ENCODE measurements at places on chromosomes 7 and 10.
A peak's percentile ranks its signal among the peaks of the same experiment; 100 is the strongest.

DNA sequence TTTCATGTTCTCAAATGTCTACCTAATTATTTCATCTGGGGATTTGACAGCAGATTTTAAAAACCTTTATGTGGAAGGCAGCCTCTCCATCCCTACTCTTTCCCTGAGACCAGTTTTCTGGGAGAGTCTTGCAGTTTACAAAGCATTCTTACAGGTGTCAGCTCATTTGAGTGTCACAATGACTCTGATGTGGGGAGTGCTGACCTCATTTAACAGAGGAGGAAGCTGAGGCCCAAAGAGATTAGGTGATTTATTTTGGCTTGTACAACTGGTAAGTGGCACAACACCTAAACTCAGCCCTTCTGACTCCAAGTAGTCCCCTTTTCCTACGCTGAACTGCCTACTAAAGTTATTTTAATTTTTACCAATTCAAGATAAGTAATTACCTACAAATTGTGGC is 33.3 kb upstream of the MAT1A start:
- no peak for DNase-seq

DNA sequence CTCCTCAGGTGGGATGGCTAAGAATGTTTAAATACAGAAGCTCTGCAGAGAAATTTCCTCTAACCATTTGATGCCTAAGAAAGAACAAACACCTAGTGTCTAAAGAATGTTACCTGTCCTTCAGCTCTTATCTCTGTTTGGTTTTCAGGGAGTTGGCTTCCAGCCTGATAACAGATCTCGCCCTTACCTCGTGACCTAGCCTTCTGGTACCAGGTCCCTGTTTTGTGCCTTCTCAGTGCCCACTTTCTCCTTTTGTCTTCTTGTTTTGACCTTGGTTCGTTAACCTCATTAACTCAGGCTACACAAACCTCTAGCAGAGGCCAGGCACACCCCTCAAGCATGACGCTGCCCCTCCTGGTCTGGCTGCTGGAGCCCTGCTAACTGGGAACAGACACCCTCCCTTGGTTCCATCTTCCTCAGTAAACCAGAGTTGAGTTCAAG is 16.1 kb upstream of the RAB11FIP2 start:
- no peak for DNase-seq

DNA sequence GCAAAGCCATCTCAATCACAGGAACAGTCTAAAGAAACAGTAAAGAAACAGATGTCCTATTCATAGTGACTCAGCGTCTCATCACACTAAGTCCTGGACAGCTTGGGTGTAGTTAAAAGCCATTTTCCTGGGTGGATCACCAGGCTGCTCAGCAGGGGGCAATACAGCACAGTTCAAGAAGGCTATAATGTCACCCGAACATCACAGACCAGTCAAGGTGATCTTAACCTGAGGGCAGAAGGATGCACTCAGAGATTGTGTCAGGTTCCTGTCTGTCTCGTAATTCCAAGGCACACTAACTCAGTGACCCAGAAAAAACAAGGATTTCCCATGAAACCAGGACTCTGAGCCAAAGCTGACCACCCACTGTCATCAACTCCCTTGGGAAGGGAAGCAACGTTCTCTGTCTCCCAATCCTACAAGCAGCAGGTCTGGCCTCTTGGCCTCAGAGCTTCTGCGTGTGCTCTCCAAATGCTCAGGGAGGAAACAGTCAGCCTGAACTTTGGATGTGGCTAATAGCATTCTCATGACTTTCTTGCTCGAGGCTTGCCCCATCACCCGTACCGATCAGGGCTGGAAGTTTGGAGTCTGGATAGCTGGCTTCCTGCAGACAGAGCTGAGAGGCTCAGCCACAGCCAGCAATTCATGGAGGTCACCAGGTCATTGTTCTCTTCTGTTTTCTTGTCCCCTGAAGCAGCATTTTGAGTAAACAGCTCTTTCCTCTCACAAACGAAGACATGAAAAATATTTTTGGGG is 90.4 kb upstream of the FAM171A1 start:
- DNase-seq = peak; percentile 70

GRCh38 chr10:8146650-8147049 is 92.2 kb downstream of the GATA3 start:
- DNase-seq = no peak

DNA sequence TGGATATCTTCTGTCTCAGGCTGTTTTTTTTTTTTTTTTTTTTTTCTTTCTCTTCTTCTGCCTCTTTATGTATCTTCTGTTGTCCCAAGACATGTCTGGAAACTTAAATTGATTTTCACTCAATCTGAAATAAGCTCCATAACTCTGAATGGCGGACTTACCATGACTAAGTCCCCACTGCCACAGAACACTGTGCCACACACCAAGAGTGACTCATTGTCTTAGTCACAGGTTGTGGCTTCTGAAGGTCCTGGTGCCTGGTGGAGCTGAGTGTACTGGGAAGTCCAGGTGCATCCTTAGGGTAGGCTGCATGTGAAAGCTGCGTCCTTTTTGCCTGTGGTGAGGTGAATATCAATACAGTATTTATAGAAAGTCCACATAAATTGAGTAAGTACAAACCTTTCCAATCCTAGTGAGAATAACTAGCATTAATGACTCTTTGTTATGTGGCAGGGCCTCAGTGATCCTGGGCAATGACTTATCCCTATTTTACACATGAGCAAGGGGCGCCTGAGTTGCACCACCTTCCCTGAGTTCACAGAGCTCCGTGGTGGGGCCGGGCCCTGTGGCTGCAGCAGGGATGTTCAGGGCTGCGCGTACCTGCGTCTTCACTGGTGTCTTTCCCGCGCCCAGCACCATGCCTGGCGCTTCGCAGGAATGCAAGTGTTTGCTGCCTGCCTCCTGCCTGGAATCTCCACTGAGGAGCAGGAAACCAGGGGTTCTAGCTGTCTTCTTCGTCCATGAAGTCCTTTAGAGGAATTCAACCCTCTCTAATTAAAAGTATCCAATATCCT is 4.3 kb downstream of the PFKP start:
- DNase-seq = peak; percentile 91

GRCh38 chr7:94906065-94906851 is 1.1 kb upstream of the PPP1R9A start:
- no peak for DNase-seq

GRCh38 chr7:78178319-78178718 is 379.7 kb downstream of the PHTF2 start:
- no peak for DNase-seq

DNA sequence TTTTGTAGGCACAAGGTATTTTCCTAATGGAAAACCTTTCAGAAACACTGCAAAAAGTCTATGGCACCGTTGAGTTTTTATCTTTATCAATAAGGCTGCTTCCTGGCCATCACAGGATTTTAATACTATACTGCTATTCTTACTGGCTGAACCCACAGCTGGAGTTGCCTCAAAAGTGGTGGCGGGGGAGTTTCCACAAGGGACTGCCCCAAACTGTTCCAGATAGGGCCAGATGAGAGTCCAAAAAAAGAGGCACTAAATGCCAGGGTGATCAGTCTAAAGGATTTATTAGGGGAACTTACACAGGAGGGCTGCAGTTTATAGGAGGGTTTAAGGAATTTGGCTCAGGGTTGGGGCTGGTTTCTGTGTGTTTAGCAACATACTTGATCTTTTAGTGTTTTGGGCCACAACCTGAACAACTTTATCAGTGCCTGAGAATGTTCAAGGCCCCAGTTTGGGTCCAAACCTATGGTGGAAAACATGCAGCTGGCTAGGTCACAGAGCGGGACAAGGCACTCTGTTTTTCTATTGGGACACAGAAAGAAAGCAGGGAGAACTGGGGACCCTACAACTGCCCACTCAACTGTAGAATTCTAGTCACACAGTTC is 41.4 kb downstream of the STAM start:
- no peak for DNase-seq

DNA sequence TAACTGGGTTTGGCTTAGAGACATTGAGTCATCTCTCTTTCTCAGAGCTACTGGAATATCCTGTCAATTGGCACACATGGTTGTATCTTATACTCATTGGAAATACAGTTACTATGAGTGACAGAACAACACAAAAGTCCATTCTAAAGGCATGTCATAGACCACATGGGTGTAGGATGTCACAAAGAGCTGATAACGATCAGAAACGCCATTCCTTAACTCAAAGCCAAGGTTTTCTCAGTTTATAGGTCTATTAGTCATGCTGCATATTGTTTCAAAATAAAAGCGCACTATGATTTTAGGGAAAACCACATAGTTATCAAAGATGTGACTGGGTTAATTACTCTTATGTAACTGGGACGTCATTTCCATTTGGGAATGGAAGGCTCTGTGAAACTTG is 147.2 kb upstream of the FAM171A1 start:
- no peak for DNase-seq

DNA sequence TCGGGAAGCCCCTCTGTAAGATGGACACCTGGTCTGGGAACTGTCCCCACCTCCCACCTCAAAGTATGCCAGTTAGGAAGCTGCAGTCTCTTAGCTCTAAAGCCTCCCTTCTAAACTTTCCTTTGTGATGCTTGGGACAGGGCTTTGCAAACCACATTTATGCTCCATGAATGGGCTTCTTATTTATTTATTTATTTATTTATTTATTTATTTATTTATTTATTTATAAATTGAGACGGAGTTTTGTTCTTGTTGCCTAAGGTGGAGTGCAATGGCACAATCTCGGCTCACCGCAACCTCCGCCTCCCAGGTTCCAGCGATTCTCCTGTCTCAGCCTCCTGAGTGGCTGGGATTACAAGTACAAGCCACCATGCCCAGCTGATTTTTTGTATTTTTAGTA is 1009.4 kb downstream of the TYW1 start:
- no peak for DNase-seq

DNA sequence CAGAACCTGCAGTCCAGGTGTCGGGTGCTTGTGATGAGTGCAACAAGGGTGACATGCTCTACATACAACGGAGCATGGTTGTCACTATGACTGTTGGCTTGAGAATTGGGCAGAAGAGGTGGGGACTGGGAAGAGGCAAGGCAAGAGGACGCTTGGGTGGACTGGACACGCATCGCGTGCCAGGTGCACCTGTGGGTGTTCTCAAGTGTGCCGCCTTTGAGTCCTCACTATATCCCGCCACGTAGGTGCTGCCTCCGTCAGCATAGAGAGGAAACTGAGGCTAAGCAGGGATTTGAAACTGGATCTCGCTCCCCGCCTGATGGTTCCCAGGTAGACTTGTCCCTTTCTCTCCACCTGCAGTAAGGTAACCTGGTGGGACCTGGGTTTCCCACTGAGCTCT is 27.2 kb downstream of the CDH23 start:
- no peak for DNase-seq

- no peak for DNase-seq
Observed at GRCh38 chr10:5555881-5556280, 31.1 kb downstream of the CALML3 start.

DNA sequence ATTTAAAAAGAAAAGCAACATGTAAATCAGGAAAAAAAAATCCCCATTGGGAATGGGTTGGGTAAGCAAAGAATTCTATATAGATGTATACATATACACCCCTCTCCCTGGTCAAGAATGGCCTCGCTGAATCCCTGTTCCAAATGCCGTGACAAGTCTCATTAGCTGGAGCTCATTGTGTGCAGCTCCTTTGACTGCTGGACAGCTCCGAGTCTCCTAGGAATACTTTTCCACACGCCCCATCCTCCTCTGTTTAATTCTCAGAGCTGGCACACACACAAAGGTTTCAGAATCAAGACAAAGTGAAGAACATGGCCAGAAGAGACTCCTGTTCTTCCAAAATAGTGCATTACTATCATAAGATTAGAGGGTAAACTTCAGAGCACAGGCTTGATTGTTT is 130.9 kb upstream of the MKLN1 start:
- DNase-seq = peak; percentile 19

GRCh38 chr10:97529685-97530465 is 31.2 kb downstream of the UBTD1 start:
- no peak for DNase-seq

GRCh38 chr7:50954716-50955115 is 172.0 kb upstream of the GRB10 start:
- no peak for DNase-seq

DNA sequence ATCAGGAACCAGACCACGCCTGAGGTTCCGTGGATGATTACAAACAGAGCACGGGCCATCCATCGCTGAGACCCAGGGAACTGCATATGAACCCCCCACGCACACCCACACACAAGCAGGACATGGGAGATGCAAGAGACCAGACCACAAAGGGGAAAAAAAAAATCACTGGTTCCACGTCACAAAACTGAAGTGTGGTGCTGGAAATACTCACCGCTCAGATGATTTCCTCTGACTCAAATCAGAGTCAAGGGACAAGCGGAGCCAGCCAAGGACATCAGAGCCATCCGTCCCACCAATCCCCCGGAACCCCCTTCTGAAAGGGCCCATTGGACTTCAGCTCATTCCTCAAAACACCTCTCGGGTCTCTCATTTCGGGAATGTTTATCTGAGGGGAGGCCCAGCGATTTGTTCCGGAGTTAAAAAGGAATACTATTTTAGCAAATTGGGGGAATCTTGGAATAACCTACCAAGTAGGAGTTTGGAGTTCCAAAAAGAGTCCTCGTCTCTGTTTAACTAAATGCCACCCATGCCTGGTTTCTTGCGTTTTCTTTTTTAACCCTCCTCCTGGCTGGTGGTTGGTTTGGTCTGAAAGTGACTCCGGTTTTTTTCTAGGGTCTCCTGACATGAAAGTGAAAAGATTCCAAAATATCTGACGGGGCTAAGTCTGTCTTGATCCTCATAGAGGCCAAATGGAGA is 15.0 kb downstream of the SNX8 start:
- peak; percentile 57 for DNase-seq

All from hepatic stellate cell (primary cell).